Forelimb muscle (tissue), 1 donor: ENCODE measurements at places on chromosomes 16 and 17.

GRCh38 chr17:33142705-33143299 lies 150.3 kb downstream of the ASIC2 start:
- DNase-seq, result no peak

DNA sequence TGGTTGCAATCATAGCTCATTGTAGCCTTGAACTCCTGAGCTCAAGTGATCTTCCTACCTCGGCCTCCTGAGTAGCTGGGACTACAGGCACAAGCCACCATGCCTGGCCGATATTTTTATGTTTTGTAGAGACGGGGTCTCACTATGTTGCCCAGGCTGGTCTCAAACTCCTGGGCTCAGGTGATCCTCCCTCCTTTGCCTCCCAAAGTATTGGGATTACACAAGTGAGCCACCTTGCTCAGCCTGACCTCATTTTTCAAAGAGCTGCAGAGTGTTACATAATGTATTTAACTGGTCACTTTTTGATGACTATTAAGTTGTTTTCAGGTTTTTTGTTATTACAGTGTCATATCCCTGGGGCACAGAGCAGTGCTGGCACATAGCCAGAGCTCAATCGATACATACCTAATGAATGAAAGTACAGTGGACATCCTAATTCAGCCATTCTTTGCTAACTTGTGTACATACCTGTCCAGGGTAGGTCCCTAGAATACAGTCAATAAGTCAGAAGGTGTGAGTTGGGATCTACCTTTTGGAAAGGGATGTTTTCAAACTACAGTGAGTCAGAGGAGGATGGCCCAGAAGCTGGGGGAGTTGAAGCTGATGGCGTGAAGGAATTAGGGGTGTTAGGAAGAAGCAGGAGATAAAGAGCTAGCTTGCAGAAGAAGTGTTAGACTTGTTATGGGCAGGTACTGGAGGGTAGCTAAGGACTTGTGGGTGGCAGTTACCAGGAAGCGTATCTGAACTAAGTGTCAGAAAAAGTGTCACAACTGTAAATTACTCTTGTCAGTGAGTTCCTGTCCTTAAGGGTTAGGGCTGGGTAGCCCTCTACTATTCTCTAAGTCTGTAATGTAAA lies 20.1 kb upstream of the CYLD start:
- no peak for DNase-seq

- DNase-seq, result no peak
Observed at GRCh38 chr17:30840771-30841170, 9.0 kb downstream of the ATAD5 start.

DNA sequence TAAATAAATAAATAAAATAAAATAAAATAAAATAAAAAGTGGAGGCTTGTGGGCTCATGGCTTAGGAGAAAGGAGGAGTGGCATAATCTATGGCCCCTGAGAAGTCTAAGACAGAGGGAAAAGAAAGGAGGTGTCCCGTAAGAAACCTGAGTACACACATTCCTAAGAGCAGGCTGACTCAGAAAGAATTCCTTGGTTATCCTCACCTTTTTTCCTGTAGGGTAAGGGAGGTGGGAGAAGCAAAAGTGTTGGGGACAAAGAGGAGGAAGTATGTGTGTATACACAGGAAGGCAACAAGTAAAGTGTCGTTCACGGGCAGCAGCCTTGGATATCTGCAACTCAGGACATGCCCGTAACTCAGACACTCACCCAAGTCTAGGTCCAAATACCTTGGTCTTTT lies 29.3 kb downstream of the MARF1 start:
- no peak for DNase-seq

- no peak for DNase-seq
Observed at GRCh38 chr17:8105957-8106398, 12.3 kb downstream of the ALOXE3 start.

DNA sequence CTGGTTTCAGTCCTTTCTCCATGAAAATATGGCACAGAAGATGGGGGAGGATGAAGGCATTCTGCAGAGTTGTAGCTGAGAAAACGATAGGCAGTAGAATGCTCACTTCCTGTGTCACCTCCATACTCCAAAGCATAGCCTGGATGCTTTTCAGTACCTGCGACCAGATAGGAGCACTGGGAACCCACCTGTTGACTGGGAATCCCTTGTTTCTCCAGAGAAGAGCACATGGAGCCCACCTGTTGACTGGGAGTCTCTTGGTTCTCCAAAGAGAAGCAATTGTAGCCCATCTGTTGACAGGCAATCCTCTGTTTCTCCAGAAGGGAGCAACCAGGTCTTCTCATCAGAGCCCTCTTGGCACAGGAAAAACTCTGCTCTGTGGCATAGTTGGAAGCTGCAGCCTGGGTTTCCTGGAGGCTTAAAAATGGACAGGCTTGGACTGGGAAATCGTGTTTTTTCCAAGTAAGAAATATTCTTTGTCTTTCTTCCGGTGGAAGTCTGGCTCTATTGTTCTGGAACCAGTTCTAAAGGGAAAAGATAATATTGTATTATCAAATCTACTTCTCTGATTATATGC lies 13.2 kb downstream of the TERF2IP start:
- no peak for DNase-seq

- peak; percentile 78 for DNase-seq
Observed at GRCh38 chr17:34235389-34236028, 19.6 kb upstream of the CCL2 start.

DNA sequence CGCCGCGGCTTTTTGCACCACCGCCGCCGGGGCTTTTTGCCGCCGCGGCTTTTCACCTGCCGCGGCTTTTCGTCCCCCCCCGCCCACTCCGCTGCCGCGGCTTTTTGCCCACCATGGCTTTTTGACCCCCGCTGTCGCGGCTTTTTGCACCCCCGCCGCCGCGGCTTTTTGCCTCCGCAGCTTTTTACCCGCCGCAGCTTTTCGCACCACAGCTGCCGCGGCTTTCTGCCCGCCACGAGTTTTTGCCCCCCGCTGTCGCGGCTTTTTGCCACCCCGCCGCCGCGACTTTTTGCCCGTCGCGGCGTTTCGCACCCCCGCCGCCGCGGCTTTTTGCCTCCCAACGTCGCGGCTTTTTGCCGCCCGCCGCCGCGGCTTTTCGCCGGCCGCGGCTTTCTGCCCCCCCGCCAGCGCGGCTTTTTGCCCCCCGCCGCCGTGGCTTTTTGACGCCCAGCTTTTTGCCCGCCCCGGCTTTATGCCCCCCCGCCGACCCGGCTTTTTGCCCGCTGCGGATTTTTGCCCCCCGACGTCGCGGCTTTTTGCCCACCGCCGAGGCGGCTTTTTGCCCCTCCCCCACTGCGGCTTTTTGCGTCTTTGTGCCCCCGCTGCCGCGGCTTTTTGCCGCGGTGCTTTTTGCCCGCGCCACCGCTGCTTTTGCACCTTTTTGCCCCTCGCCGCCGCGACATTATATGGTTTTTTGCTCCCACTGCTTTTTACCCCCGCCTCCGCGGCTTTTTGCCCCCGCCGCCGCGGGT lies 1343.6 kb downstream of the TP53TG3F start:
- no peak for DNase-seq

GRCh38 chr16:47986031-47986430 lies 169.8 kb downstream of the ABCC12 start:
- no peak for DNase-seq

DNA sequence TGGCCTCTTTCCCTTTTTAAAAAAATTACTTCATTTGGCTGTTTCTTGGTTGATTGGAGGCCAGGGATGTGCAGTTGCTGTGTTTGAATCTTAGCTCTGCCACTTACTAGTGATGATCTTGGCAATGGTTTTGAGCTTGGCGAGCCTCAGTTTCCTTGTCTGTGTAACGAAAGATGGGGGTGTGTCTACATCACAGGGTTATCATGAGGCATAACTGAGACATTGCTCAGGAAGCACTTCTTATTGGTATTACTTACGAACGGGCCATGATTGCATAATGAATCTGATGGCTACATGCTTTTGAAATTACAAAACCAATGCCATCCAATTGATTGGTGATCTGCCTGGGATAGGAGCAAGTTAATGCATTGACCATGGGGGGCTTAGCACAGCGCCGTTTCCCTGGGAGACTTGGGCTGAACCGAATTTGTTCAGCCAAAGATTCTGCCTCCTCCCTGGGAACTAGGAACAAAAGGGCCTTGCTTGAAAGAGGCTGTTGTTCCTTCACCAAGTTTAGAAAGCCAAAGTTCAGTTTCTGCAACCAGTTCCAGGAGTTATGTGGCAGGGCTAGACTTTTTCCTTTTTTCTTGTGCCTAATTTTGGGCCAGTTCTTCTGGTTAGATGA lies 21.9 kb downstream of the CMIP start:
- DNase-seq, result no peak

DNA sequence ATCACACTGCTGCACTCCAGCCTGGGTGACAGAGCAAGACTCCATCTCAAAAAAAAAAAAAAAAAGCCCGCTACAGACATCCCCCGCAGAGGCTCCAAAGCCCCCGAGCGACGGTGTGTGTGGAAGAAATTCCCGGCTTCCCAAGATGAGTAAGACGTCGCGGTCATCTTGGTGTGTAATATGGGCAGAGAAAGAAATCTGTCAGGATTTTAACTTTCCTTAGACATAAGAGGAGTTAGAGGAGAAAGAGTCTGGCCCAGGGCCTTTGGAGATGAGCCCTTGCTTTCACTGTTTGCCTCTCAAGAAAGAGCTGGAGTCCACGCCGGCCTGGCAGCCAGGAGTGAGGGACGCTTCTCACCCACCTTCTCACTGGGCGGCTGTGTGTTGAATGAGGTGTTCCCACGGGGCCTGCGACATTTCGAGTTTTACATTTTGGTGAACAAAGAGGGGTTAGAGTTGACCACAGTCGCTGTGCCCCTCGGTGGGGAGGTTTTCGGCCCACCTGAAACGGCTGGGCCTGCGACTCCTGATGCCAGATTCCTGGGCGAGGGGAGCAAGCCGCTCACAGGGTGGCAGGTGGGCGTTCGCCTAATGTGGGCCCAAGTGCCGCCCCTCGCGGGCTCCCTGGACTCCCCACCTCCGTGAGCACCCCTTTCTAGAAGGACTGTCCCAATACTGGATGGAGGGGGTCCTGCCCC lies 17.9 kb downstream of the C1QTNF1 start:
- DNase-seq, result no peak

DNA sequence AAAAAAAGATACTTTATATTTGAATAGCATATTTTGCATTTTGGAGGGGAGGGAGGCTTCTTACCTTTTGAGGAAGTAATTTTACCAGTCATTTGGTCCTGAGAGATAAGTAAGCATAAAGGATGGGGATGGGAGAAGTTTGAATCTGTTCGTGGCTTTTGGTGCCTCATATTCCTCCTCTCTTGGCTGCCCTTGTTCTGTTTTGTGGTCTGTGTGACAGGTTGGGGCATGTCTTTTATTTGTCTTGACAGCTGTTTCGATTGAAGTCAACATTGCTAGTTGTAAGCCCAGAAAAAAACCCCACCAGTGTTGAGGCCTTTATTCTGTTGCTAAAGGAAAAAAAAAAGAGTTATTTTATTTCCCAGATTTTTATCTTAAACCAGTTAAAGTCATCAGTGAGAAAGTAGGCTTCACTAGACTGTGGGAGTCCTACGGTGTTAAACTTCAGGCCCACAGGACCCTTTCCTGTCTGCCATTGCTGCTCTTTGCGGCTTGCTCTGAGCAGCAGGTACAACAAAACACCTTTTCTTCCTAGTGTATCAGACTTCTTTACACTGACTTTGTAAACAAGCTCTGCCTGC lies 11.4 kb downstream of the SLC7A6 start:
- DNase-seq, result no peak

DNA sequence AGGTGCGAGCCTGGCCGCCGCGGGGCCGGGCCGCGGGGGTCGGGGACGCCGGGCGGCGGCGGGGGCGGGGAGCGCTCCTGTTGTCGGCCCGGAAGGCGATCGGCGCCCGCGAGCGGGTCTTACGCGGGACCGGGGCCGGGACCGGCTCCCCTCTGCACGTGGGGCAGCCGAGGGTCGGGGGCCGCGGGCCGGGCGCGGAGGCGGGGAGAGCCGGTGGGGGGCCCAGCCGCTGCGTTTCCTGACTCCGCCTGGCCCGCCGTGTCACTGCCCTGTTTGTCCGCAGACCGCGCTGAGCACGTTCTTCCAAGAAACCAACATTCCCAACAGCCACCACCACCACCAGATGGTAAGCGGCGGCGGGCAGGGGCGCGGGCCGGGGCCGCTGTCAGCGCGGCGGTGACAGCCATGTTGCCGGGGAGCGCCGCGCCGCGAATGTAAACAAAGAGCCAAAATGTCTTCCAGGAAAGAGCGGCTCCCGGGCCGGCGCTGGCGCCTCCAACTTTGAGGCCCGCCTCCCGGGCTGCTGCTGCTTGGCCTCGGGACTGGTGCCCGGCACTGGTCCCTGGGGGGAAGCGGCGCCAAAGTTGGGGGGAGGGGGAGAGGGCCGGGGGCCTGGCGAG lies 586 bp downstream of the UBALD2 start:
- DNase-seq, result no peak

DNA sequence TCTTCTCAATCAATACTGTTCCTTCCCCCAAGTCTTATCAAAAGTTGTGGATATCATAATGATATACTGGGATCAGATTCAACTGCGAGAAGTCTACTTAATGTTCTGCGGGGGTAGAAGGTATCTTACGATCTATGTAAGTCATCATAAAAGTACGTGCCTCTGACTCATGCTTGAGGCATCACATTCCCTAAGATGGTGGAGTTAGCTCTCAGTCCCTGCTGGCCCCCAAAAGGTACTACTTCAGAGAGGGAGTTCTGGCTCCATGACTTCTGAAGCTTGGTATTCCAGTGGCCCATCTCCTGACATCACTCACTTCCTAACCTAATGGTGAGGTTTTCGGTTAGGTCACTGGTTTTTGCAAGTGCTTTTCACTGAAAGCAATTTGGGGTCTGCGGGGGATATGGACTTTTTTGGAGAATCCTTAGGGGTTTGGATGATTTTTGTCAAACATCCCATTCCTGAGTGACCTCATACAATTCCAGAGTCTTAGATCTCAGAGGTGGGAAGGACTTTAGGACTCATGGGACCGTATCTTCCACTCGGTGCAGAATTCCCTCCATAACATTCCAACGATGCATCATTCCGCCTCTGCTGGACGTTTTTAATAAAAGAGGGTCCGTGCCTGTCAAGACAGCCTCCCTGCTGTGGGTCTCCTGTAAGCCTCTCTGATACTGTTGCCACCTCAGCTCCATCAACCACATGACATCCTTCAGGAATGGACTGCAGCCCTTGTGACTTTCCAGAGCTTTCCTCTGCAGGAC lies 74.3 kb downstream of the DYNLRB2 start:
- DNase-seq, result no peak

DNA sequence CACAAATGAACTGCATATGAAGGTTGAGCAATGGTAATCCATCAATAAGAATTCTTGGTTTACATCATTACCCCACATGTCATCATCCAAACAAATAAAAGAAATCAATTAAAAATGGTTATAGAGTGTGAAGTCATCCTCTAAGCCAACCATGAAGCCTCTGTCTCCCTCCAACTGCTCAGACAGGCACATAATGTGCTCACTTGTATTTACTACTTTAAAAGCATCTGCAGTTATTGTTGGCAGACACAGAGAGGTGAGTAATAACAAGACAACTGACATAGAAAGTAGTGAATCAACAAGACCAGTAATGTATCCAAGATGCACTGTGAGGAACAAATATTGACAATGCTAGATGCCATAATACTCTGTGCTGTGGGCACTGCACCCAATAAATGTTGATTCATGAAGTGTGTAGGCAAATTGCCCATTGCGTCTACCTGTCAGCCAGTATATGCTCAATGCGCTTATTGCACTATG lies 20.0 kb downstream of the ADAMTS18 start:
- no peak for DNase-seq
